ENCODE measurements at places on chromosomes 2 and 18.

- no peak for DNase-seq
These were observed 96.6 kb upstream of the NOSTRIN start for GRCh38 chr2:168705534-168706470.

DNA sequence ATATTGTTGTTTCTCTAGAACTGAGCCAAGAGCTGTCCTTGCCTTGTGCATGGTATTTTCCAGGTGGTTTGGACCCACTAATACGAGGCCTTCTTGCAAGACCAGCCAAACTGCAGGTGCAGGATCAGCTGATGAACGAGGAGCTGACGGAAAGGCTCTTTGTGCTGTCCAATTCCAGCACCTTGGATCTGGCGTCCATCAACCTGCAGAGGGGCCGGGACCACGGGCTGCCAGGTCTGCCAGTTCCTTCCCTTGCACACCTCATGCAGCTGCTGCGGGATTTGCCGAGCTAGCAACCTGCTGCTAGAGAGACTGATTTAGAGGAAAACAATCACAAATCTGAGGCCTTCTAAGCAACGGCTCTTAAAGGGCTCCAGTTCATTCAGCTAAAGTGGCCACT lies 74.5 kb downstream of the TPO start:
- DNase-seq, result no peak

- DNase-seq, result no peak
These were observed 71.7 kb downstream of the MARCO start for GRCh38 chr2:119013671-119014070.

DNA sequence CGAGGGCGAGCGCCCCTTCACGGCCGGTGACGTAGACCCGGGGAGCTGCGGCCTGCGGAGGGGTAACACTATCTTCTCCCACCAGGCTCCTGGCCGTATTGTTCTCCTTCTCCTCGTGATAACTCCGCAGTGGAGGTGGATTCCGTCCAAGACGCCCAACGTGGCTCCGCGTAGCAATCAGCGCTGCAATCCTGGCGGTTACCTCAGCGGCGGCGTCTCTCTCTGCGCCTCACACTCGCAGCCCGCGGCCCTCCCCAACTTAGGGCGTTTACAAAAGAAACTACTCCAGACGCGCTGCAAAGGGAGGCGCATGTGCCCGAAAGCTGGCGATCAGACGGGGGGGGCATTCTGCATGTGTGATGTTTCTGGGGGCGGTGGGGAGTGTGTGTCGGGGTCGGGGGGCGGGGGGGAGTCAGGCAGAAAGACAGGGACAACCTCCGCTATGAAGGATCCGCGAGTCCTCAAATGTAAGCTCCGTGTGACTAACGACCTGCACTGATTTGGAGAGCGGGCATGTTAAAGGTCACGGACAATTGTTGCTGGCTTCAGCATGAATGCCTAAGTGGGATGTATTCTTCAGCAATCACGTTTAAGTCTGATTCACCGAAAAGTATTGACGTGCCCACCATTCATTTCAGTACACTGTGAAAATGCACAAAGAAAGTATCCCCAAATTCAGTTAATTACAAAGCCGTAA lies 1.3 kb upstream of the ZNF516 start:
- no peak for DNase-seq

- DNase-seq, result no peak
These were observed 175.1 kb upstream of the ERBB4 start for GRCh38 chr2:212713681-212714080.
